ENCODE measurements at places on chromosomes 3 and 15.

GRCh38 chr3:155859859-155860258 is 5.6 kb upstream of the SLC33A1 start:
- DNase-seq: no peak

- no peak for DNase-seq
Observed at GRCh38 chr3:160801386-160802118, 45.5 kb downstream of the PPM1L start.

DNA sequence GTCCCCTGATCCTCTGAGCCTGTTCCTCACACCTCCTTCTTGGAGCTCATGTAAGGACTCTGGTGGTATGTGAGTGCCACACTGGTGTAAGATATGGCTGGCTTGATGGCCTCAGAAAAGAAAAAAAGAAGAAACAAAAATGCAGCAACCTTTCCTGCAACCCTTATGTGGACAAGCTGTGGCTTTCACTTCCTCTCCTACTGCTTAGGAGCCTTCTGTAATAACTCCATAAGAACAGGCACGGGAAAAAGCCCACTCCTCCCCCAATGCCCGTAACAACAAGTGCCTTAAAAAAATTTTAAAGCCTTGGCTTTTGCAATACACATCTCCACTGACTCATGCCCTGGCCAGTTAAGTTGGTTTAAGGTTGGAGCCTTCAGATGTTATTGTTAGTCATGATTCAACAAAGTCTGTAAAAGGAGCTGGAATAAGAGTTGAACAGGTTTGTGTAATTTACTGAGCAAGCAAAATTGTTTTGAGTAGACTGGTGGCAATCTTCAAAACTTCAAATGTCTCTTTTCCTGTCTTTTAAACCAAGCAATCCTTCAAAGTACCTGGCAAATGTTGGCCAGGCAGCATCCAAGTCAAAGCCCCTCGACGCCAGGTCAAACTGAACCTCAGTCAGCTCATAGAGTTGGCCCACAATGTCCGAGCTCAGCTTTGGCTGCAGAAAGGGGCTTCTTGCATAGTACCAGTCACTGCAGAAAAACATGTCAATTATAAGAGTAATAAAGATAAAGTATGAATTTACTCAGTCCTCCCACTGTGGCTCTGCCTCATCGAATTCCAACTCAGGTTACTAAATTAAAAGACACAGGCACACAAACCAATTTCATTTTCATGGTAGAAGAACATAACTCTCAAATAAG is 22.9 kb downstream of the FYCO1 start:
- DNase-seq: no peak

- DNase-seq: no peak
Observed at GRCh38 chr3:190519886-190520285, 6.0 kb downstream of the IL1RAP start.
